ENCODE measurements at places on chromosomes 12 and 14. TPM values are rescaled to one million over a fixed set of nuclear protein-coding genes. Genes with fewer than 3 reads are reported as not detected.

DNA sequence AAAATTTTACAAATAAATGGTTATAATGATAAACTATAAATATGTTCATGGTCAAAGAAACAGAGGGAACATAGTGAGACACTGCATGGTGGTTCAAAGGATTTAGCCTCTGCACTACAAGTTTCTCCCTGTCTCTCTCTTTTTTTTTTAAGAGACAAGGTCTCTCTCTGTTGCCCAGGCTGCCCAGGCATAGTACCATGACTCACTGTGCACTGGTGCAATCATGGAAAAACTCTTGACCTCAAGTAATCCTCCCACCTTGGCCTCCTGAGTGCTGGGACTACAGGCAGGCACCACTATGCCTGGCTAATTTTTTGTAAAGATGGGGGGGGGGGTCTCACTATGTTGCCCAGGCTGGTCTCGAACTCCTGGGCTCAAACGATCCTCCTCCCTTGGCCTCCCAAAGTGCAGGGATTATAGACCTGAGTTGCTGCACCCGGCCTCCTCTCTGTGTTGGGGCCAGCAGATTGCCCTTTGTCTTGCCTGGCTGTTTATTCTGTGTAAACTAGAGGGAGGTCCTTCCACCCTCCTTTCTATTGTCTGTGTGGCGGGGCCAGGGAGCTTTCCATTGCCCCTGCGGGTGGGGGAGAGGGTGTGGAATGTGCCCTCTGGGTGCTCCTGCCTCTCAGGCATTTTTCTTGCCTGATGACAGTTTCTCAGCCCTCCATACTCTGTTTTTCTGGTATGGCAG is 22.1 kb downstream of the MTHFD1 start:
- no peak for DNase-seq
- H3K27me3 ChIP-seq = no peaks in the 10 kb centered on the region
- H3K36me3 ChIP-seq = peaks cover 9% of the 10 kb centered on the region
- no peak overlapping the region for H3K4me3 ChIP-seq
- H3K4me1 ChIP-seq = no peaks in the 10 kb centered on the region

DNA sequence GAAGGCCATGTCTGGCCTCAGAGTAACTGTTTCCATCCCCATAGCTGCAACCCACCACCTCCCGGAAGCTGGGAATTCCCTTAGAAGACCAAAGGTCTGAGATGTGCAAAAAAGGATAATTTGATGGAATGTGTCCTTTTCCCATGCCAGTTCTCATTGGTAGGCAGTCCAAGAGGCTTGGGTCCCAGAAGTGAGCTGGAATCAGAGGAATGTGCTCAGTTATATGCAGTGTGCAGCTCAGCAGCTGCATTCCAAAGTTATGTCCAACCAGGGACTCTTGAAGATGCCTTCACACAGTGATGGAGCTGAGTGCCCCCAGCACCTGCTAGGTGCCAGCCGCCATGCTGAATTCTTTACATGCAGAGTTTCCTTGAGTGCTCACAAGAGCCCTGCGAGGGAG is 583.9 kb upstream of the TBX3 start:
- no peaks in the 10 kb centered on the region for H3K27me3 ChIP-seq
- no peaks in the 10 kb centered on the region for H3K36me3 ChIP-seq
- no peak for DNase-seq
- H3K4me1 ChIP-seq = peaks cover under 1% of the 10 kb centered on the region
- no peak overlapping the region for H3K4me3 ChIP-seq
- no peak overlapping the region for H3K27ac ChIP-seq

DNA sequence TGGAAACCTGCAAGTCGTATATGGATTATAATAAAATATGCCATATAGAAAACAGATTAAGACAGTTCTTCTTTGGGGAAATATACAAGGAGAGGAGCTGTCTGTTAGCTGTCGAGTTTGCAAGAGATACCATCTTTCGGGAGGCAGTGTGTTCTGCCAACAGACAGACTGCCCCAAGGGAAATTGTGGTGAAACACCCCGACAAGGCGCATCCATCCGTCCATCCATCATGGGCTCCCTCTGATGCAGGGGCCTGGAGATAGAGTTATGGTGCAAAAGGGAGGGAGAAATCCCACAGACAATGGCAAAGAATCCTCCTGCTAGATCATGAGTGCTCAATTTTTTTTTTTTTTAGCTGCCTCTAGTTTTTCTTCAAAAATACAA is 156.3 kb downstream of the DPF3 start:
- no peaks in the 10 kb centered on the region for H3K27me3 ChIP-seq
- H3K4me1 ChIP-seq = no peaks in the 10 kb centered on the region
- no peak overlapping the region for H3K27ac ChIP-seq
- DNase-seq = no peak

DNA sequence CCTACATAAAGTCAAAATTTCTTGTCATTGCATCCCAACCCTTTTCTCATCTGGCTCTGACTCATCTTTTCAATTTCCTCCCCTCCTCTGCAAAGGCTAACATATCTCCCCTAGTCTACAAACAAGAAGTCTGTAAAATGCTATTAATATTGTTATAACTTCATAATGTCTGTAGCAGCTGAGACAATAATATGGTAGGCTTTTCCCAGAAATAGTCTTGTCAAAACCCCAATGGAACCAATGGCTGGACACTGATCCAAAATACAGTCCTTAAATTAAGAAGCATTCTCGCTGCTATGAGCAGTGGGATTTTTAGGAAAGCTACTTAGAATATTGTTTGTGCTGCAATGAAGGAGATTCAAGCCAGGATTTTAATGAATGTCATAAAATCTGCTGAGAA is 131.4 kb downstream of the KLHL28 start:
- H3K36me3 ChIP-seq = no peaks in the 10 kb centered on the region
- no peaks in the 10 kb centered on the region for H3K27me3 ChIP-seq
- no peak for DNase-seq
- H3K27ac ChIP-seq = no peak overlapping the region
- H3K4me3 ChIP-seq = no peak overlapping the region

DNA sequence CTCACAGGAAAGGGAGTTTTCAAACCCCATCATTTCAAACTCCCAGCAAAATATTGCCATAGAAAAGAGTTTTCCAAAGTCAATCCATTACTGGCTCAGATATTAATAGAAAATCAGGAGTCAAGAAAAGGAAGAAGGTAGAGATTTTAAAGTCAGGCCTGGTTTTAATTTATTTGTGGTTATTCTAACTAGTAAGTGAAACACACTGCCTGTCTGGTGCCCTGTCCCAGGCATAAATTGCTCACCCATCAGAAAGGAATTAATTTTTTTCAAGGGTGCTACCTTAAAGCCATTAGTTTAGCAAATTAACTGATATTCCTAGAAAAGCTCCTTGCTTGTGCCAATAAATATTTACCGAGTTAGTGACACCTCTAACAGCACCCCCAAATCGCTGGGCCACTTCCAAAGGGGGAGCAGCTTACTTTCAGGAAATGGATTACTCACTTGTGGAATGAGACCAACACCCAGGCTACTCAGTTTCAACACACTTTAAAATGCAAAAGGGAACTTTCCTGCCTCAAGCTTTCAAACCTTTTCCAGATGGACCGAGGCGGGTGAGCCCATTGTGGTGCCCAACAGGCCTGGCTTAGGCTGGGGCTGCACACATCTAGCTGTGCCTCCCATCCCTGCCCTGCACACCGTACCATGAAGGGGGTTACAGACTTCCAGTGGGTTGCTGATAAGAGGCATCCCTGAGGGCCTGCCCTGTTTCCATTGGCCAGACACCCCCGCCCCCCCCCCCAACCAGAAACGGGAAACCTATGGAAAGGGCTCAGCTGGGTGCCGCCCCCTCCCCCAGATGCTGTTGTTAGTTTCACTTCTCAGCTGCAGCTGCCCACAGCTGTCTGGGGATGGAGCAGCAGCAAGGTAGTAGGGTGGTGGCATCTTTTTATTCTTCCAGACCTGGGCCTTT is 117.2 kb downstream of the SAMD4A start:
- no peaks in the 10 kb centered on the region for H3K4me1 ChIP-seq
- no peaks in the 10 kb centered on the region for H3K27me3 ChIP-seq
- H3K4me3 ChIP-seq = no peak overlapping the region
- DNase-seq = no peak
- H3K27ac ChIP-seq = no peak overlapping the region
- no peaks in the 10 kb centered on the region for H3K36me3 ChIP-seq

GRCh38 chr12:119178544-119179334 is at the start of gene HSPB8:
Gene HSPB8 (plus strand): TSS chr12:119178931. CDS start chr12:119179313, 382 bp downstream.
- H3K36me3 ChIP-seq = no peaks in the 10 kb centered on the region
- peak within 1 kb of the TSS; percentile 33 for H3K27ac ChIP-seq
- DNase-seq = peak; percentile 36
- H3K4me1 ChIP-seq = no peaks in the 10 kb centered on the region

DNA sequence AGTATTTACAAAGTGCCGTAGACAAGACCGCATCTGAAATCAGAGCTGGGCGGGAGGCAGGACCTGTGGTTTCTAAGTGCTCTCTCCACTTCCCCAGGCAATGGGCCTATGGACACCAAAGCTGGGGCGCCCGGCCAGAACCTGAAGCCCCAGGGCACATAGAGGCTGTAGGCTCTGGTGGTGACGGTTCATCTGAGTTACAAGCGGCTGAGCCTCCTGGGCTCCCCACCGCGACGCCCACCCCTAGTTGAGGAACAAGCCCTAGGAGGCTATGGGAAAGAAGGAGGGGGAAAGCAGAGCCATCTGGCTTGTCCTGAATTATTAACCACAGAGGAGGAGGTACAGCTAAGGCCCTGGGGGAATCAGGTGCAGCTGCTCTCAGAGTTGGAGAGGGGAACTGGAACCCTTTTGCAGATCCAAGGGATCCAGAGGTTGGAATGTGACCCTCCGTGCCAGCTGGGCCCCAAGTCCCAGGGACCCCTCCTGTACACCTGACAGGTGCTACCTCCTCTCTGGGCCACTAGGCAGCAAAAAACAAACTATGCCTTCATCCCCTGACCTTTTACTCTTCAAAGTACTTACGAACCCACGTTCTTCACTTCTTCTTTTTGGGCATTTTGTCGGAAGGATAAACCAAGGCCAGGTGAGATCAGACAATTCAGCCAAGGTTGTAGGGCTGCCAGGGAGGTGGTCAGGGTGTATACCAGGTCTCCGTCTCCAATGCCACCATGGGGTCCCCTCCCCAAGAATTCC is 77.2 kb downstream of the ARL6IP4 start:
- no peak for DNase-seq
- H3K27me3 ChIP-seq = no peaks in the 10 kb centered on the region
- H3K27ac ChIP-seq = no peak overlapping the region
- no peak overlapping the region for H3K4me3 ChIP-seq
- H3K4me1 ChIP-seq = peaks cover 10% of the 10 kb centered on the region

The BTBD6 gene
- 40.9 TPM for polyA plus RNA-seq

The TMEM19 gene
- polyA plus RNA-seq = 19.5 TPM

The ADGRD1 gene
- polyA plus RNA-seq = 84.8 TPM

The CLEC9A gene
- polyA plus RNA-seq = 2.5 TPM

All from large intestine (tissue), 12 donors.